Cardiac fibroblast (primary cell): ENCODE measurements at places on chromosomes 3 and 15.
A peak's percentile ranks its signal among the peaks of the same experiment; 100 is the strongest.

DNA sequence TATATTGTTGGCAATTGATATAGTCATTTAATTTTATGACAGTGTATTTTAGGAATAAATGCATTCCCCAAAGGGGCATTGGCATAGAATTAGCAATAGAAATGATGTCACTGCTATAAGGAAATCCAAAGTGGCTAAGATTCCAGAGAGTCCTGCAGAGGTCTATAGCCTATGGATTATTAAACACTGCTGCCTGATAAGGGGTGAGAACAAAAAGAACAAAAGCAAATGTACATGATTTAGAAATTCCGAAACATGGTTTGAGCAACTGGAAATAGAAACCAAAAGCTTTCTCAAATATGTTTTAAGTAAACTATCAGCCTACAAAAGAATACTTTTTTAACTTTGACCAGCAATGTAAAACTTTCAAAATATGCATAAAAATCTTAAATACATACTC lies 280.1 kb upstream of the RASGRP1 start:
- no peak for DNase-seq

DNA sequence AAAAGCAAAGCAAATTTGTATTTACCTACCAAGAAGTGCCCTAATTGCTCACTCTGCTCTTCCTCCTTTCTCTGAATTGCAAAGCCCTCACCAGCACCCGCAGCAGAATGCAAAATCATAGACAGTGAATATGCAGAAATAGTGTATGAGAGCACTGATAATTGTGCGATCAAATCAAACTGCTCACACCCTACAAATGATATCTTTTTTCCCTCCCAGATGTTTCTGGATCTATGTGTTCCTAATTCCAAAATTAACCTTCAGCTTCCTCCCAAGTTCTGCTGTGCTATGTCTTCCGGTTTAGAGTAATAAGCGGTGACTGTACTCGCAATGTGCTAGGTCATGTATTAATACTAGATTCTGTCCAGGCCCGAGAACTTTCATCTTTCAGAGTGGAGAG lies 3.4 kb downstream of the GHSR start:
- no peak for DNase-seq

DNA sequence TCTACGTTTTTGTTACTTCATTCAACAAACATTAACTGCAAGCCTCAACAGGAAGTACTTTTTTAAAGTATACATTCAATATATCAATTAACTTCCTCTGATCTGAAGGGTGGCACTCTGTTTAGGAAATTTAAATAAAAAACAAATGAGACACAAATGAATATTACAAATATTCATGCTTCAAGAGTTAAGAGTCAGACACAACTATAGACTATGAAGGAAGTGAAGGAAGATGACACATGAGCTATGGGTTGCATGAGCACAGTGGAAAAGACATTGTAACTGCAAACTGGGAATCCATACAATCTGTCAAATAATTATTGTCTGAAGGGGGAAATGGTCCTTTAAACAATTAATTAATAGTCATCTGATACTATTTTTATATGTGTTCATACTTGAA lies 26.8 kb upstream of the ALCAM start:
- DNase-seq, result no peak

DNA sequence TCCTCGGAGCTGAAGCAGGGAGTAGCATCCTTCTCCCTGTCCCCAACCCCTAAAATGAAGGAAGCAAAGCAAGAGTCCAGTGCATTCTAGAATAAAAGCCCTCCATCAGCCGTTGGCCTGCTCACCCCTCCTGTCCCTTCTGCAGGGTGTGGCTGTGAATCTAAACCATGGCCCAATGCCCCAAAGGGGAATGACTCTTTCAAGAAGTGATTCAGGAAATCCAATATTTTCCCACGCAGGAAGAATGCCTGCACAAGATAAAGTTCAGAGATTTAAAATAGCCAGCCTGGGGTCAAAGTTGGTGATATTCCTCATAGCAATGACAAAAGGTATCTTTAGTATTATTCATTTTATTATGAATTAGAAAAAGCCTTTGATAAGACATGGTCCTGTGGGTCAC lies 38.5 kb downstream of the SLCO2A1 start:
- DNase-seq, result peak; percentile 21

DNA sequence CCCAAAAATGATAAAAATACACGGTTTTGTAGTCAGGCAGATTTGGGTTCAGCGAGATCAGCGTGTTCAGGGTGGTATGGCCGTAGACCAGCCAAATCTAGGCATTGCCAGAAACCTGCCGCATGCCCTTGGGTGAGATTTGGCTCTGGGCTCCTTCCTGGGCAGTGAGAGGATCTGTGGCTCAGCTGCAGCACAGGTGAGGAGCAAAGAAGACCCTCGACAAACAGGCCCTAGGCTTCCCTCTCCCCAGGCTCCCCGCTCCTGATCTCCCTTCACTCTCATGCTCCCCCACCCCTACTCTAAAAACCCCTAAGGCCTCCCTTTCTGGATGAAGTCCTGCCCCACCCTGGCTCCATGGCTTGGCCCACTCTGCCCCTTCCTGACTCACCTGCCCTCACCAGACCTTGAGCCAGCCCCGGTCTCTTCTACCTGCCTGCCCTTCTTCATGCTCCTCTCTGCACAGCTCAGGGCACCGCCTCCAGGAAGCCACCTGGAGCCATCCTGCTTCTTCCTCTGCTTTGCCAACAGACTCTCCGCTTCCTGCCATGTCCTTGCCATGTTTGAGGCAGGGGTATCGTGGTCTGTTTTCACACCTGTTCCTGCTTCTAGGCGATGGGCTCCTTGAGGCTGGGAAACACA lies 88.1 kb downstream of the CORO2B start:
- DNase-seq, result no peak

GRCh38 chr15:100204211-100204610 lies 137.6 kb downstream of the ADAMTS17 start:
- DNase-seq, result no peak
